Epithelial cell of esophagus (primary cell): ENCODE measurements at places on chromosomes 1 and 21.

GRCh38 chr1:151511636-151512215 lies 539 bp downstream of the CGN start:
- DNase-seq, result peak; percentile 46

DNA sequence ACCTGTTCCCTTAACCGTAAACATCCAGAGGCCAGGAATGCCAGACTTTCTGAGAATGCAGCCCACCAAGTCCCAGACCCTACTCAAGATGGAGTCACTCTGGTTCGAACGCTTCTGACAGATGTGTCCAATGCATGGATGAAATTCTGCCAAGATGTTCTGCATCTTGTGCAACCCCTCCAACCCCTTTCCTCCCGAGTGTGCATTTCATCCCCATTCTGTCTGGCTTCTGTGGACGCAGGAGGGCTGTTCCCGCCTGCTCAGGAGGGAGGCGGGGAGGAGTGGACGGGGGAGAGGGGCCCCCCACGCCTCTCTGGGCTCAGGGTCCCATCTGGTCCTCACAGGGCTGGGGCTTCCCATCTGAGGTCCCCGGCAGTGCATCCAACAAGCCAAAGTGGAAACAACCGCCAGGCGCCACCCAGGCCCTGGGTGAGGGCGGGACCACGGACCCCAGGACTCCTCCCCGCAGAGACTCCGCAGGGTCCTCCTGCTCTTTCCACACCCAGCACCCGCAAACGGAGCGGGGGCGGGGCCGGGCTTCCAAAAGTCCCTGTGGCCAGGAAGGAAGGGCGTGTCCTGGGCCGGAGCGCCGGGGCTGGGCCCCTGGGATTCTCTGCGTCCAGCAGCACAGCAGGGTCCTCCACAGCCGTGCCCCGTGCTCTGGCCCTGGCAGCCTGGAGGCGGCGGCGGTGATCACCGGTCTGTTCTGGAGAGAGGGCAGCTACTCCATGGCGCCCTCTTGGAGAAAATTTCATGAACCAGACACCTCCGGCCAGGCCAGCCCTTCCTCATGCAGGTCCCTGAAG lies 27.8 kb upstream of the SUMO3 start:
- peak; percentile 33 for DNase-seq

DNA sequence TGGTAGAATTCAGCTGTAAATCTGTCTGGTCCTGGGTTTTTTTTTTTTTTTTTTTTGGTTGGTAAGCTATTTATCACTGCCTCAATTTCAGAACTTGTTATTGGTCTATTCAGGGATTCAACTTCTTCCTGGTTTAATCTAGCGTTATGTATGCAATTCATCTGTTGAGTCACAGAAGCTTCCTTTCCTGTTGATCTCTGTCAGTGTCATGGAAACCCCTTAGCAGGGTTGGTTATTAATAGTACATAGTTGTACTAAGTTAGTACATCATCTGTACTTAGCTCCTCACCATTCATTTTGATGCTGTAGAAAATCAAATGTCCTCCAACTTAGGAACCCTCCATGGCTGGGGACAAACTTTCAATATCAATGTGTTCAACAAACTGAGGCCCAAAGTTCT lies 51.0 kb upstream of the BARHL2 start:
- peak; percentile 8 for DNase-seq

- no peak for DNase-seq
Observed at GRCh38 chr21:45022736-45023135, 51.6 kb upstream of the ADARB1 start.

DNA sequence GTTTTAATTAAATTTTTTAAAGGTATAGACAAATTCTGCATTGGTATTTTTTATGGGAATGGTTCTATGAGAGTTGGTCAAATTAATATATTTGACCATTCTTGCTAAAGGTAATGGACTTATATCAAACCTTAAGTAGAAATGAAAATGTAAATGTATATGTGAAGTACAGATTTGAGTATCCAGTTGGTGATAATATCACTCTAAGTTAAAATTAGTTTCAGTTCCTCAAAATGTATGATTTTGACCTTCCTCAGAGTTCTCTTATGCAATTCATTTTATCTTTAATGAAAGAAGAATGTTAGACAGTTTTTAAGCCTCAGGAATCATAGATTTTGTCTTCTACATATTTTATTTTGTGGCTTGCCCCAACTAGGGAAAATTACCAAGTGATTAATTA lies 1291.5 kb upstream of the B3GALT2 start:
- no peak for DNase-seq

- DNase-seq, result no peak
Observed at GRCh38 chr1:47441450-47442106, 3.7 kb downstream of the FOXD2 start.

GRCh38 chr21:17950591-17950990 lies 131.4 kb upstream of the C21orf91 start:
- DNase-seq, result no peak

DNA sequence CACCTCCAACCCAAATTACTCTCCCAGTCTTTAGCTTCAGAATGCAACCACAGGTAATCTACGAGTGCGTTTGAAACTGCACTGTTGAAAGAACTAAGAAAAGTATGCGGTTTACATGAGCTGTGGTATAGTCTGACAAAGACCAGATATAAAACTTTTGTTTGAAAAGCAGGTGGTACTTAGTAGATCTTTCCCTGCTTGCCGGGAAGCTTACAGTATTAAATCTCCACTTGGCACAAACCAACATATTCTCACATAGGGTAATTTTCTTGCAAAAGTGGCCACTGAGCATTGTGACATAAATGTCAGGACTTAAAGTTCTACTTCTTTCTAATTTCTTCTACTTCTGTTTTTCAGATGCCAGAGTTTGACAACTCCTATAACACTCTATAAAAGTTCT lies 8.4 kb downstream of the RGS2 start:
- no peak for DNase-seq

- DNase-seq, result no peak
Observed at GRCh38 chr1:109668123-109668775, 392 bp downstream of the GSTM2 start.

DNA sequence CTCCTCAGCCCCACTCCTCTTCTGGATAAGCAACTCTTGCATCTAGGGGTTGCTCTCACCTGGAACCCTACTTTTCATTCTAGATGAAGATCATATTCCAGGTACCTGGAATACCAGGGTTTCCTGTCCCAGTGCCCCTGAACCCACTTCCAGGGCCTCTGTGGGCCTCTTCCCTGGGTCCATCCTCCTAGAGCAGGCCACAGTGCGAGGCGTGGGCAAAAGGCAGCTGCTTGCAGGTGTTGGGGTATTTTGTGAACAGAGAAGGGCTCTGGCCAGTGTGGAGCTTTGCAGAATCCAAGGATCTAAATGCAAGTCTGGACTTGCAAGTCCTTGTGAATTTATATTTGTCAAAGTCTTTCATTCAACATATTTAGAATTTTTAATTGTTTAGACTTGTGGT lies 240.4 kb upstream of the POU3F1 start:
- peak; percentile 11 for DNase-seq

GRCh38 chr1:116674751-116675150 lies 7.2 kb upstream of the IGSF3 start:
- peak; percentile 92 for DNase-seq

DNA sequence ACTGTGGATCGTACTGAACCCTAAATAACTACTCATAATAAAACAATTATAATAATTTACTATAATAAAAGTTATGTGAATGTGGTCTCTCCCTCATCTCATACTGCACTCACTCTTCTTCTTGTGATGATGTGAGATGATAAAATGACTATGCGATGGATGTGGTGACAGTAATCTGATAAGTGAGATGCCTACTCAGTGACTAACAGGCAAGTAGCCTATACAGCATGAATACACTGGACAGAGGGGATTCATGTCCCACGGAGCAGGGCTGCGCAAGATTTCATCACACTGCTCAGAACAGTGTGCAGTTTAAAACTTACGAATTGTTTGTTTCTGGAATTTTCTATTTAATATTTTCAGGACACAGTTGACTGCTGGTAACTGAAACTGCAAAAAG lies 304.0 kb downstream of the DUSP10 start:
- DNase-seq, result no peak

GRCh38 chr1:66334318-66334717 lies 199.6 kb upstream of the SGIP1 start:
- no peak for DNase-seq

DNA sequence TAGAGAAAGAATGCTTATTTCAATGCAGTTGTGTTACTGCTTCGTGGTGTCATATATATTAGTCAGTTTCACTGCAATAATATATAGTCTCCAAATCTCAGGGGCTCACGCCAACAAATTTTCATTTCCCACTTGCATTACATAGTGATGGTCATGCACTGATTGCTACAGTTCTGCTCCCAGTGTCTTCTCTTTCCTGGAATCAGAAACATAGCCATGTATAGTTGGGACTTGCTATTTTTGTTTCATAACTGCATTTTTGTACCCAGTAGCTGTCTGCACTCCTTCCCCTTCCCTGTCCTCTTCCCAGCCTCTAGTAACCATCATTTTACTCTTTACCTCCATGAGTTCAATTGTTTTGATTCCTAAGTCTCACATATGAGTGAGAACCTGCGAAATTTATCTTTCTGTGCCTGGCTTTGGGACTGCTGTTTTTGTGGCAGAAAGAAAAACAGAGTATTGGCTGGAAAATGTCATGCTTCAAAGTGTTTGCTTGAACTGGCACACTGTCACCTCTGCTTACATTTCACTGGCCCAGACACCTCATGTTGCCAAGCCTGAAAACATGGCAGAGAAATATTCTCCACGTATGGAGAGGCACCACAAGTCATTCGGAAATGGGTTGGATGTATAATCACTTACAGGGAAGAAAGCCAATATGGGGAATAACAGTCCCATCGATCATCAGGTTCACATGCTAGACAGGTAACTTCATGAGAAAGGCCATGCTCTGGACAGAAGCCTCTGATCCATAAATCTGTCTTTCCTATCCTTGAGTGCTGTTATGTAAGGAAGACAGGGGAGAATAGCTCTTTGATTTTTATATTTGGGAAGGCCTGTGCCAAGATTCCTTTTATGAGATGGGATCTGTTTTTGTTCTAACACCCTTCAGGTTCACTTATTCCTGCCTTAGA lies 60.4 kb upstream of the BACH1 start:
- peak; percentile 58 for DNase-seq

GRCh38 chr1:79259390-79260336 lies 253.1 kb upstream of the ADGRL4 start:
- DNase-seq, result peak; percentile 45

DNA sequence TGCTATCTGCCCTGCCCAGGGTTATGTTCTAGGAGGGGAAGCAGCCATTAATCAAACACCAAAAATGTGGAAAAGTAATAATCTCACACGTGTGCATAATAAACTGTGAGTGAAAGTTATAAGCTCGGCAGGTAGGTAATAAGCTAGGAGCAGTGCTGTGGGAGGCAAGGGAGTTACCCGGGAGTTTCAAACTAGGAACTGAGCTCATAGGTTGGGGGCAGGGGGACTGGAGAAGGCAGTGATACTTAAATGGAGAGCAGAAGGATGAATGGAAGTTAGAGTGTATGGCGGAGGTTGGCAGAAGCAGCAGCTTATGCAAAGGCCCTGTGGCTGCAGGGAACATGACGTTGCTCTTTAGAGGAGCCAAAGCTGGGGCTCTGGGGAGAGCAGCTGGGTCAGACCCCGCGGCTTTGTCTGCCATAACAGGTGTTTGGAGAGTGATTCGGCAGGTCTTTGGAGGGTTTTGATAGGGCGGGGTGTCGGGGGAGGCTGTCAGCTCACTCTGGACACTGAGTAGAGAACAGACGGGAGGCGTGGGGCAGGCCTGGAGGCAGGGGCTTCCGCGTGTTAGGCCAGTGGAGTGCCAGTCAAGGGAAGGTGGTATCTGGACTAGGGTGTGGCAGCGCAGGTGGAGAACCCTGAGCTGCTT lies 20.0 kb downstream of the PTPRF start:
- DNase-seq, result no peak

GRCh38 chr1:5826601-5827000 lies 165.6 kb downstream of the NPHP4 start:
- no peak for DNase-seq

DNA sequence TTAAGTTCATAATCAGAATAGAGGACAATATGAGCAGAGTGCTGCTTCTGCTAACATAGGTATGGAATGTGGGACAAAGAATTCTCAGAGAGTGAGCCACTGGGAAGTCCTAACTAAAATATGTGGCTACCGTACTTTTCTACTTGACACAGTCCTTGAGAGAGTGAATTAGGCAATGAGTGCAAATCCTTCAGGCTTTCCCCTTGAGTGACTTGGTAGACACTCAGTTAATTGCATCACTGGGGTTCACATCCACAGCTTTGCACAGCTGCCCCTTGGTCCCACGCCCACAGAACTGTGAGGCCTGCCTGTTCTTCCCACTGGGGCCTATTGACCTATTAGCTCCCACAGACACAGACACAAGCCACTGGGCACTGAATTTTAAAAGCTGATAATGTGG lies 40.5 kb upstream of the PAXBP1 start:
- DNase-seq, result no peak

GRCh38 chr21:31266241-31266640 lies 77.8 kb downstream of the TIAM1 start:
- no peak for DNase-seq

DNA sequence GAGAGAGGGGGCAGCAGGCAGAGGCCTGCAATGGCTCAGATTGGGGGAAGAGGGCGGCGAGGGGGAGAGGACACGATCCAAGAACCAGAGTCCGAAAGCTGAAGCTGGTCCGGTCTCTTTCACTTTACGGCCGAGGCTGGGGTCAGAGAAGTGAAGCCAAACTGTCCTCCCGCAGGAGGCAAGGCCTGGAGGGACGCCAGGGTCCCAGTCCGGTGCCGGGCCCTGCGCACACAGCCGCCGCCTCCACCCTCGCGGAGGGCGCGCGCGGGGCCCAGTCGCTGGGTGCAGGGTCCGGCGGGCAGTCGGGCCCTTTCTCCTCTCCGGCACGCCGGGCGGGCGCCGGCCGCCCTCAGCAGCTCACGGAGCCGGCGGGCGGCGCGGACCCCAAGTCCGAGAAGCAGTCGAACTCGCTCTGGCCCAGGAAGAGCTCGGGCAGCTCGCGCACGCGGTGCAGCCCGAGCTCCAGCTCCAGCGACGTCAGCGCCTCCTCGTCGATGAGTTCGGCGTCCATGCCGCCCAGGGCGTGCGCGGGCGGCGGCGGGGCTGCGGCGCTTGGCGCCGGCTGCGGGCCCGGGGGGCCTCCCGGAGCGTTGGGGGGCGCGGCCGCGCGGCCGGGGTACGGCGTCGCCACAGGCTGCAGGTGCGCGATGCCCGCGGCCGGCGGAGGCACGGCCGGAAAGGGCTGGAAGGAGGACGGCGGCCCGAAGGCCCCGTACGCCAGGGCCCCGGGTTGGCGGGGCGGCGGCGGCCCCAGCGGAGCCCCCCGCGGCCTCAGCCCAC lies 749 bp downstream of the CITED4 start:
- peak; percentile 68 for DNase-seq

GRCh38 chr1:29222686-29223085 lies 8.0 kb downstream of the MECR start:
- DNase-seq, result no peak

- DNase-seq, result no peak
Observed at GRCh38 chr1:10168912-10169514, 41.4 kb upstream of the KIF1B start.

GRCh38 chr1:243756529-243756928 lies 93.5 kb downstream of the AKT3 start:
- peak; percentile 6 for DNase-seq

DNA sequence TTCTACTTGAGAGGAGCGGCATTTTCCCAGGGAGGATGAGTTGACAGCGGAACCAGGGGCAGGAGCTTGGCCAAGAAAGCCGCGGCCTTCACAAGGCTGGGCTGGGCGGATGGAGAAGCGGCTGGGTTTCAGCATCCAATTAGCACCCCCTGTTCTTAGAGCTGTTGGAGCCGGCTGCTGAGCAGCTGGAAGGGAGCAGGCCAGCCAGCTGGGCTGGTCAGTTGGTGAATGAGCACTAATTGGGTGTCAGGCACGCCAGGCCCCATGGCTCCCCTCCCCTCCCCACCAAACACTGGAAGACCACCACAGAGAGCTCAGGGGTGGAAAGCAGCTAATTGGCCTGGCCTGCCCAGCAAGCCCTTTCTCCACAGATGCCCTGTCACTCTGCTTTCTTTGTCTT lies 245.6 kb downstream of the RRAGC start:
- DNase-seq, result no peak
